Ascending aorta (tissue), 2 donors: ENCODE measurements at places on chromosomes 4 and X. TPM values are rescaled to one million over a fixed set of nuclear protein-coding genes. Genes with fewer than 3 reads are reported as not detected.

The CISD2 gene
- total RNA-seq = 10.4 TPM

The CDKL5 gene
- 18.6 TPM for total RNA-seq

The DCHS2 gene
- total RNA-seq = not detected

The RAI2 gene
- total RNA-seq = 21.5 TPM

The MAB21L2 gene
- not detected for total RNA-seq

The CPE gene
- 199 TPM for total RNA-seq

The TASL gene
- not detected for total RNA-seq

The TADA2B gene
- 37.3 TPM for total RNA-seq

The TRAM1L1 gene
- total RNA-seq = 0.43 TPM

The SSX3 gene
- total RNA-seq = not detected

DNA sequence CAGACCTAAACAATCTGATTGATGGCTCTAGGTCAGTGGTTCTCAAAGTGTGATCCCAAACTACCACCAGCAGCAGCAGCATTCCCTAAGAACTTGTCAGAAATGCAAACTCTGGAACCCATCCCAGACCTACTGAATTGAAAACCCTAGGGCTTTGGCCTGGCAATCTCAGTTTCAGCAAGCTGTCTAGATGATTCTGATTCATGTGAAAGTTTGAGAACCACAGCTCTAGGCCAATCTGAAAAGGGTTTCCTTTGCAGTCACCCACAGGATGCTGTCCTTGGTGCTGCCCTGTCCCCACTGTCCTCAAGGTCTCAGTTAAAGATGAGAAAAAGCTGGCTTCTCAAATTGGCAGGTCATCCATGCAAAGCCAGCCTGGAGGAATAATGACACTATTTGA lies 34.8 kb downstream of the SMPX start:
- no peak overlapping the region for H3K27ac ChIP-seq
- no peaks in the 10 kb centered on the region for H3K27me3 ChIP-seq
- H3K4me1 ChIP-seq = no peaks in the 10 kb centered on the region
- no peak for DNase-seq
- no peak overlapping the region for H3K4me3 ChIP-seq

DNA sequence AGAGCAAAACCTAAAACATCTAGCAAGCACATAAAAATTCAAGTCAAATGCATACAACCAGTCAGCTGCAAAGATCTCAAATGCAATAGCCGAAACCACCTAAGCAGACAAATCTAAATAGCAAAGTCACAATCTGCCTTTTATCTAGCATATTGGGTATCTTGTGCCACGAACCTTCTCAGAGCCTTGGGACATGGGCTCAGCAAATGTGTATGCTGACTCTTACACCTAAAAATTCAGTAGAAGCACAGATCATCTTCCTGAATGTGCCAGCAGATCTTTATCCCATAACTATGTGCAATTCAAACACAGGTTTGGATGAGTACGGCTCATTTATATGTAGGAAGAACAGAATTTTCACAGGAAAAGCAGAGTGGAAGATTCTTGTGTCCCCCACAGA lies 492.1 kb downstream of the INPP4B start:
- DNase-seq = no peak
- H3K4me3 ChIP-seq = no peak overlapping the region
- no peaks in the 10 kb centered on the region for H3K27me3 ChIP-seq
- H3K27ac ChIP-seq = no peak overlapping the region
- H3K36me3 ChIP-seq = no peaks in the 10 kb centered on the region

GRCh38 chr4:138030375-138030774 lies 211.8 kb downstream of the SLC7A11 start:
- H3K27ac ChIP-seq = no peak overlapping the region
- DNase-seq = no peak

DNA sequence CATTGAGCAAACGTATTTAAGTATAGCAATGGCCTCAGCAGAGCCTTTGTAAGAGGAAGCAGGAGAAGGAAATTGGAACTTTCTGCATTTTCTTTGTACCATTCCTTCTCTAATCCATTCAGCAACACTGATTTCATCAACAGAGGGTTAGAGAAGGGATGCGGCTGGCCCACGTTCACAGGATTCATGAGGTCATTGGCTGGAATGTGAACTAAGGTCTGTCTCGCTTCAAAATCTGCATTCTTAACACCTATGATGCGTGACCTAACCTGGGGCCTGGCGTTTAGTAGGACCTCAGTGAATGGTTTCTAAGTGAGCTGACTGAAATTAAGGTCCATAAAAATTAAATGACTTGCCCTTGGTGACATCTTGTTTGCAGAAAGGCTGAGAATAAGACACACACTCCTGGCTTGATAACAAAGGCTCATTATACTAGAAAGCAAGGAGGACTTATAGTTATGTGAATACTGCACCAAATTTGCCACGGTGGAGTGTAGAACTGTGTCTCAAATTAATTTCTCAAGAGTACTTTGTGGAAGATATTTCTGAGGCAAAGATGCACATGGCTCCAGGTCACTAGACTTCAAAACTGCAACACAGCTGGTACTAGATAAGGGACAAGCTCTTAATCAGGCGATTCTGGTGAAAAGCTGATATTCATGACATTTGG lies 25.4 kb downstream of the FGFBP1 start:
- H3K4me1 ChIP-seq = no peaks in the 10 kb centered on the region
- H3K36me3 ChIP-seq = no peaks in the 10 kb centered on the region
- H3K4me3 ChIP-seq = no peak overlapping the region
- no peak for DNase-seq

GRCh38 chr4:7311205-7311604 lies 118.9 kb downstream of the SORCS2 start:
- no peaks in the 10 kb centered on the region for H3K4me1 ChIP-seq
- H3K27ac ChIP-seq = no peak overlapping the region
- no peak overlapping the region for H3K4me3 ChIP-seq
- no peaks in the 10 kb centered on the region for H3K36me3 ChIP-seq
- no peaks in the 10 kb centered on the region for H3K27me3 ChIP-seq
- no peak for DNase-seq

DNA sequence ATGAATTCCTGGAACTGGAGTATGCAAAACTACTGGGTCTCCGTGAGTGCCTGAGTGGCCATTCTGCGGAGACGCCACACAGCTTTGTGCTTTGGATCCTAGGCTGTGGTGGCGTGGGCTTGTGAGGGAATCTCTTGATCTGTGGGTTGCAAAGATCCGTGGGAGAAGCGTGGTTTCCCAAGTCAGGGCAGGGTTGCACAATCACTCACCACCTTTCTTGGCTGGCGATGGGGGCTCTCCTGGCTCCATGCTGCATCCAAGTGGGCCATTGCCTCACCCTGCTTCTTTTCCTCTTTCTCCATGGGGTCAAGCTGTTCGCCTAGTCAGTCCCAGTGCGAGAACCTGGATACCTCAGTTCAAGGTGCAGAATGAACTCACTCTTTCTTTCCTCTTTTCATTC lies 62.5 kb downstream of the SLAIN2 start:
- H3K27me3 ChIP-seq = no peaks in the 10 kb centered on the region
- H3K4me3 ChIP-seq = no peak overlapping the region
- DNase-seq = no peak
- H3K4me1 ChIP-seq = no peaks in the 10 kb centered on the region
- H3K27ac ChIP-seq = no peak overlapping the region

- DNase-seq = no peak
- H3K4me1 ChIP-seq = no peaks in the 10 kb centered on the region
- H3K36me3 ChIP-seq = no peaks in the 10 kb centered on the region
- no peak overlapping the region for H3K4me3 ChIP-seq
Measured at GRCh38 chr4:109631532-109632108, 71.6 kb downstream of the MCUB start.

GRCh38 chr4:159767406-159767805 lies 664.5 kb downstream of the RAPGEF2 start:
- H3K4me3 ChIP-seq = no peak overlapping the region
- H3K27ac ChIP-seq = no peak overlapping the region
- no peaks in the 10 kb centered on the region for H3K36me3 ChIP-seq
- H3K4me1 ChIP-seq = no peaks in the 10 kb centered on the region
- no peak for DNase-seq

GRCh38 chr4:7717161-7717560 lies 222.5 kb downstream of the AFAP1 start:
- H3K27ac ChIP-seq = no peak overlapping the region
- H3K4me1 ChIP-seq = no peaks in the 10 kb centered on the region
- no peaks in the 10 kb centered on the region for H3K27me3 ChIP-seq

DNA sequence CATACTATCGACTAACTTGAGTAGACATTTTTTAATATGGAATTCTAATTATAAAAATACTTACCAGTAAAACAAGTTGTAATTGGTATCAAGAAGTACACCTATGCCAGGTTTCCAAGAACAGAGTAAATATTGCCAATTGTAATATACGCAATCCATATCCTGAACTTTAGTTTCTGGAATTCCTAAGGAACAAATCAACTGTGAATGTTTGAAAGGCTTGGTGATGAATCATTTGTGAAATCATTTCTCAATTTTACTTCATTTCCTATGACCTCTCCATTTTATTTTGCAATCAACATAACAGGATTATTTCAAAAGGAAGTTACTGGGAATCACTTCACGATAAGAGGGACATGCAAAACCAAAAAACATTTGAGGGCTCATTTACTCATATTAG lies 3.7 kb downstream of the IL13RA2 start:
- no peak overlapping the region for H3K27ac ChIP-seq
- no peak for DNase-seq
- H3K4me3 ChIP-seq = no peak overlapping the region
- no peaks in the 10 kb centered on the region for H3K4me1 ChIP-seq
- H3K36me3 ChIP-seq = no peaks in the 10 kb centered on the region
- H3K27me3 ChIP-seq = no peaks in the 10 kb centered on the region

GRCh38 chrX:39950018-39950688 lies 147.6 kb downstream of the BCOR start:
- H3K27me3 ChIP-seq = no peaks in the 10 kb centered on the region
- H3K4me1 ChIP-seq = no peaks in the 10 kb centered on the region
- H3K4me3 ChIP-seq = no peak overlapping the region
- no peak for DNase-seq

GRCh38 chr4:168220893-168221292 lies 97.7 kb downstream of the DDX60 start:
- H3K27ac ChIP-seq = no peak overlapping the region
- no peak for DNase-seq
- no peak overlapping the region for H3K4me3 ChIP-seq

- H3K36me3 ChIP-seq = no peaks in the 10 kb centered on the region
- no peak overlapping the region for H3K27ac ChIP-seq
- H3K4me3 ChIP-seq = no peak overlapping the region
- H3K27me3 ChIP-seq = no peaks in the 10 kb centered on the region
- no peak for DNase-seq
Measured at GRCh38 chr4:172777729-172778431, 390.7 kb upstream of the GALNT7 start.

GRCh38 chr4:136920092-136920881 lies 612.0 kb downstream of the PCDH18 start:
- H3K27me3 ChIP-seq = no peaks in the 10 kb centered on the region
- no peak for DNase-seq
- no peak overlapping the region for H3K4me3 ChIP-seq
- no peaks in the 10 kb centered on the region for H3K4me1 ChIP-seq

DNA sequence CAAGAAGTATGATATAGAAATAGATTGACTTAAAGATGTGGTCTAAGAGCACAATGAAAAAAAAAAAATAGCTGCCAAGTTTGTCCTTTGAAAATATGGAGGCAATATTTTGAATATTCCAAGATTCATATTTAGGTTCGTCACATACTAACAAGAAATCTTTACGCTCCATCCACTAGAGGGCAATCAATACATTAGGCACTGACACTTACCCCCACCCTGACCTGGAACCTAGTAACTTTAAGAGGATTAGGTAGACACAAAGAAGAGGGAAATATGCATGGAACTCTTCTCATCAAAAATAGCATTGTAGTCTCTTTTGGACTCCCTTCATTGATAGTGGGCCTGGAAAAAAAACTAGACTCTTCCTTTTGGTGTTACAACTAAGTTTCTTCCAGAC lies 1108.1 kb downstream of the PCDH19 start:
- no peaks in the 10 kb centered on the region for H3K36me3 ChIP-seq
- H3K4me3 ChIP-seq = no peak overlapping the region
- DNase-seq = no peak
- H3K27ac ChIP-seq = no peak overlapping the region

DNA sequence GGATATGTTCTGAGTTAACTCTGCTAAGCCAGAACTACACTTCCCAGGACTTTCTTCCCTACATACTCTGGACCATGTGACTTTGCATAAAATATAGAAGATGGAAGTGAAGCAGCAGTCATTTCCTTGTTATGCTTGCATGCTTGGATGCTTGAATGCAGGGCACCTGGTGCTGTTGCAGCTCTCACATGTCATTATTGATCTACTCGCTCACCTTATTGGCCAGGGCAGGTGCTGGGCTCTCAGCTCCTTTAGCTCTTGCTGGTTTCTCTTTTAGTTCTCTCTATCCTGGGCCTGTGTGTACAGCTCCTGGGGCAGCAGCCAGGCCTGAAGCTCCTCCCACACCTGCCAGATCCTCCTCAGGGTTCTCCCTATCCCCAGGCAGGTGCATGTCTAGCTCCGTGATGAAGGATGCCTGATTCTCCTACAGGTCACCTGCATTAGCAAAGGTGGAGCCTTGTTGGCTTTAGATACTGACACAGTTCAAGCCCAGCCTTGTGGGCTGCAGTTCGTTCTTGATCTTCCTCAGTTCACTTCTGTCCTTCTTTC lies 53.3 kb downstream of the MED28 start:
- DNase-seq = no peak
- no peak overlapping the region for H3K4me3 ChIP-seq
- no peaks in the 10 kb centered on the region for H3K4me1 ChIP-seq
- H3K27ac ChIP-seq = no peak overlapping the region
- no peaks in the 10 kb centered on the region for H3K36me3 ChIP-seq
- no peaks in the 10 kb centered on the region for H3K27me3 ChIP-seq

GRCh38 chr4:44916411-44916810 lies 190.1 kb upstream of the GNPDA2 start:
- H3K4me3 ChIP-seq = peak overlapping the region; percentile 37
- no peak for DNase-seq
- no peaks in the 10 kb centered on the region for H3K4me1 ChIP-seq
- H3K36me3 ChIP-seq = no peaks in the 10 kb centered on the region
- H3K27me3 ChIP-seq = no peaks in the 10 kb centered on the region

GRCh38 chr4:71187404-71188155 lies 151.2 kb upstream of the SLC4A4 start:
- H3K27ac ChIP-seq = peak overlapping the region; percentile 75
- H3K4me1 ChIP-seq = no peaks in the 10 kb centered on the region
- no peaks in the 10 kb centered on the region for H3K27me3 ChIP-seq
- H3K36me3 ChIP-seq = no peaks in the 10 kb centered on the region

GRCh38 chrX:134745636-134746409 lies 87.6 kb upstream of the PLAC1 start:
- no peak for DNase-seq
- H3K27ac ChIP-seq = no peak overlapping the region
- no peak overlapping the region for H3K4me3 ChIP-seq
- H3K4me1 ChIP-seq = no peaks in the 10 kb centered on the region

- no peak for DNase-seq
- H3K27me3 ChIP-seq = no peaks in the 10 kb centered on the region
- no peak overlapping the region for H3K4me3 ChIP-seq
- no peaks in the 10 kb centered on the region for H3K36me3 ChIP-seq
- H3K27ac ChIP-seq = no peak overlapping the region
- no peaks in the 10 kb centered on the region for H3K4me1 ChIP-seq
Measured at GRCh38 chr4:72951147-72951546, 118.4 kb downstream of the COX18 start.

GRCh38 chrX:10859353-10859752 lies 239.0 kb upstream of the MID1 start:
- H3K27me3 ChIP-seq = no peaks in the 10 kb centered on the region
- DNase-seq = no peak
- no peak overlapping the region for H3K4me3 ChIP-seq
- no peaks in the 10 kb centered on the region for H3K4me1 ChIP-seq
- no peaks in the 10 kb centered on the region for H3K36me3 ChIP-seq

- H3K27ac ChIP-seq = no peak overlapping the region
- no peaks in the 10 kb centered on the region for H3K4me1 ChIP-seq
- no peak overlapping the region for H3K4me3 ChIP-seq
- no peak for DNase-seq
Measured at GRCh38 chr4:38170338-38171169, 210.4 kb downstream of the PTTG2 start.
